Stimulated activated CD8-positive, alpha-beta memory T cell treated with anti-CD3 and anti-CD28 coated beads, Interleukin-4, amount 100 ng/mL, for 24 hours (primary cell): ENCODE measurements at places on chromosomes 4 and X.

GRCh38 chr4:100367451-100367850 is 150.4 kb downstream of the EMCN start:
- no peak for DNase-seq

DNA sequence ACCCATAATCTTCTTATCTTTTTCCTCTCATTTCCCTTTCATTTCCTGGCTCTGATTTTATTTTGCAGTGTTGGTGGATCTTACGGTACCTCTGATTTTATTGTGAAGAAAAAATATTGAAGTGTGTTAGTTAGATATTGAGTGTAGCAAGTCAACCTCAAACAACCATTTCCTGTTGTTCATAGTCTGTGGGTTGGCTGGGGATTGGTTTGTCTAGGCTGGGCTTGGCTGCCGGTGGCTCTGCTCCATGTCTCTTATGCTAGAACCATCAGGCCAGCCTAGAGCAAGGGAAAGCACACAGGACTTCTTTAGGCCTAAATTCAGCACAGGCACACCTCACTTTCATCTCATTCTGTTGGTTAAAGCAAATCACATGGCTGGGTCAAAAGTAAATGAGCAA is 383.1 kb upstream of the LCORL start:
- DNase-seq, result no peak

GRCh38 chr4:39357002-39357401 is 9.2 kb downstream of the RFC1 start:
- DNase-seq, result no peak

GRCh38 chr4:114078636-114079035 is 99.2 kb upstream of the ARSJ start:
- no peak for DNase-seq

GRCh38 chrX:40050532-40050931 is 47.2 kb downstream of the BCOR start:
- no peak for DNase-seq

GRCh38 chr4:169246957-169247396 is 23.8 kb downstream of the SH3RF1 start:
- no peak for DNase-seq

DNA sequence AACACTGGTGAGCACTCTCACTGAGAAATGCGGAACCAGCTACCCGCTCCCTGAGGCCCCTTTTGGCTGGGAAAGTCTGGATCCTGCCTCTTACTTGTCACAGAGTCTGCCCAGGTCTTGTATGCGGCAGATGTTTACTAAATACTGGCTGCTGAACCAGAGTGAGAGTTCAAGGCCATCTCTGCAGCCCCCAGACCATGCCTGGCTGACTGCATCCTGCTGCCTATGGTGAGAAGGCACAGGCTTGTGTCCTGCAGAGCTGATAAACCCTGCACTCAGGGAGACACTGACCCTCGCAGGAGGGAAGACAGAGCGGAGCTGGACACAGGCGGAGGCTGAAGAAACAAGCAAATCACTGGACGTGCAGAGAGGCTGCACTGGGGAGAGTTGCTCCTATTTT is 46.5 kb downstream of the JAKMIP1 start:
- no peak for DNase-seq

DNA sequence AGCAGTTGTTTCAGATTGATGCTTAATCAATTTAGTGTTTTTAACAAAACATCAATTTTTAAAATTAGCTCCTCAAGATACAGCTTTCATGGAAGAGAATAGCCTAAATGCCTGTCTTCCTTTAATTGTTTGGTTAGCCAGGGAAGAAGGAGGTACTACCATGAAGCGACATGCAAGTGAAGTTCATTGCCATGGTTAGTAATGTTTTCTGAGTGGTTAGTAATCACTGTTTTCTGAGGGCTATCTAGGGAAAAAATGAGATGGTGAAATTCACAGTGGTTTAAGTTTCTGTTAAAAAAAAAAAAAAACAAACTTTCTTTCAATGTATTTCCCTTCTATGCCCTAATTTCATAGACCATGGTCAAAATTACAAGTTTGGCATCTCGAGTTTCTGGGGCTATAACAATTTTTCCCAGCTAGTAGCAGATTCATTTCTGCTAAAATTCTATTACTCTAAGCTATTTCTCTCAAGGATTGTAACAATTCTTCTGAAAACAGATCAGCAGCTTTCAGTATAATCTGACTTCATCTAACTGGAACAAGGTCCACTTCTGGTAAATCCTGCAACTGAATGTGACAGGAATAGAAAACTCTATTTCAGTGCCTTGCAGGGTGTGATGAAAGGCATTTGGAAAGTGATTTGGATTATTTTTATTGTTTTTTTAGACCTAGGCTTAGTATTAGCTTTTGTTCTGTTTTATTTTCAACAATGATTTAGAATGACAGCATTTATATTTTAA is 157.0 kb downstream of the PCDH18 start:
- DNase-seq, result no peak

DNA sequence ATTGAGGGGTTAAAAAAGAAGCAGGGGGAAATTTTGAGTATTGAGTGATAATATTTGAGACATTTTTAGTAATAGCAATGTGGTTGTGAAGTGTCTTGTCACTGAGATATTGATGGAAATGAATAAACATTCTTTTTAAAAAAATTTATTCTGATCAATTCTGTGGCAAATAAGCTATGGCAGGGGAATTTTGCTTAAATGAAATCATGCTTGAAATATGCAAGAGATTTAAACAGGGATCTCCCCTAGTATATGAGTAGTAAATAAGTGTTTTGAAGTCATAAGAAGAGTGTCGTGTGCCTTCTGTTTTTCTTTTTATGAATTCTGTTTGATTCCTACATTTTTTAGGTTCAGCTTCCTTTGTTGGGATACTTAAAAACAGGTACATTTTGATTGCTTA is 23.2 kb downstream of the IL15 start:
- DNase-seq, result no peak

- DNase-seq, result no peak
Observed at GRCh38 chrX:44054863-44055601, 81.8 kb upstream of the NDP start.

GRCh38 chr4:100983426-100983825 is 363.9 kb downstream of the PPP3CA start:
- no peak for DNase-seq

DNA sequence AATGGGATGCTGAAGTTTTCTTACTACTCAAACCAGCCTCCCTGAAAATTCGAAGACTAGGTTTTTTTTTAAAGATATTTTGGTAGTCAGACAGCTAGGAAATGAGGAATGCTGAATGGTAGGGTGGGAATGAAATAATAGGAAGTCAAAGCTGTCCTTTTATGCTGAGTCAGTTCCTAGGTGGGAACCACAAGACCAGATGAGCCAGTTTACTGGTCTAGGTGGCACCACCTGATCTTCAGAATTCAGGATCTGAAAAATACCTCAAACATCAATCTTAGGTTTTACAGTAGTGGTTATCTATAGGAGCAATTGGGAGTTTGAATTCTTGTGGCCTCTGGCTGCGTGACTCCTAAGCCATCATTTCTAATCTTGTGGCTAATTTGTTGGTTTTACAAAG is 183.1 kb upstream of the GALNT7 start:
- no peak for DNase-seq

DNA sequence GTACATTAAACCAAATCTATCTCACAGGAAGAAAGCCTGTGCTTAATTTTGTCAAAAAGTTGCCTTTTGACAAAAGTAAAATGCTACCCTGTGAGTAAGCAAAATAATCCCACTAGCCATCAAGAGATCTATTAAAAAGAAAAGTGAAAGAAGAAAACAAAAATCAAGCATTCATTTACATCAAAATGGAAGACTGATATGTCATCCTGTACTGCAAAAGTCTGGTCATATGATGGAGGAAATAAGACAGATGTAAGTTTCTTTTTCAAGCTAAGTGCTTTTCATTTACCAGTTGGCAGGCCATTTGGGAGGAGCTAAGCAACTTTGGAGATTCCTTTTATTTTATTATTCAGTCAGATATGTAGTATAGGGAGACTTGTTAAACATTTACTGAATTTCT is 387.4 kb downstream of the SPOCK3 start:
- DNase-seq, result no peak

GRCh38 chr4:83922402-83922801 is 386.5 kb downstream of the GPAT3 start:
- DNase-seq, result no peak
